ENCODE measurements at places on chromosomes 1 and 21. TPM values are rescaled to one million over a fixed set of nuclear protein-coding genes. Genes with fewer than 3 reads are reported as not detected.

Gene CFAP107
- total RNA-seq, result not detected

Gene OR2L3
- total RNA-seq, result under 0.01 TPM

Gene CLDN17
- not detected for total RNA-seq

Gene LINGO4
- 0.50 TPM for total RNA-seq

Gene C1orf185
- not detected for total RNA-seq

Gene RBBP4
- 61.3 TPM for total RNA-seq

Gene MAP3K7CL
- 3.5 TPM for total RNA-seq

Gene LYPD8
- not detected for total RNA-seq

Gene GLMN
- total RNA-seq, result 3.2 TPM

Gene KCNJ6
- not detected for total RNA-seq

Gene PLCH2
- 0.33 TPM for total RNA-seq

Gene AVPR1B
- not detected for total RNA-seq

Gene BMP8B
- total RNA-seq, result 0.19 TPM

Gene CD1D
- total RNA-seq, result 1.1 TPM

Gene HTR1D
- not detected for total RNA-seq

Gene ANKRD34A
- not detected for total RNA-seq

Gene KRTAP10-11
- total RNA-seq, result not detected

Gene OR14I1
- not detected for total RNA-seq

DNA sequence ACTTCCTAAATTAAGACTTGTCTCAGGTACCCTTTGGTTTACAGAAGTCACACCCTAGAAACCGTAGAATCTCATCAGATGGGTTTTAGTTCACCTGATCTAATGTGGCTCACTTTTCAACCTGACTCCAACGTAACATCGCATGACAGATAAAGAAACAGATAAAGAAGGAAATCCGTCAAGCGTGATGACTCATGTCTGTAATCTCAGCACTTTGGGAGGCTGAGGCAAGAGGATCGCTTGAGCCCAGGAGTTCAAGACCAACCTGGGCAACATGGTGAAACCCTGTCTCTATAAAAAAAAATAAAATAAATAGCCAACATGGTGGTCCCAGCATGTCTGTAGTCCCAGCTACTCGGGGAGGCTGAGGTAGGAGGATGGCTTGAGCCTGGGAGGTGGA lies 97.3 kb downstream of the SPSB1 start:
- no peak for DNase-seq

DNA sequence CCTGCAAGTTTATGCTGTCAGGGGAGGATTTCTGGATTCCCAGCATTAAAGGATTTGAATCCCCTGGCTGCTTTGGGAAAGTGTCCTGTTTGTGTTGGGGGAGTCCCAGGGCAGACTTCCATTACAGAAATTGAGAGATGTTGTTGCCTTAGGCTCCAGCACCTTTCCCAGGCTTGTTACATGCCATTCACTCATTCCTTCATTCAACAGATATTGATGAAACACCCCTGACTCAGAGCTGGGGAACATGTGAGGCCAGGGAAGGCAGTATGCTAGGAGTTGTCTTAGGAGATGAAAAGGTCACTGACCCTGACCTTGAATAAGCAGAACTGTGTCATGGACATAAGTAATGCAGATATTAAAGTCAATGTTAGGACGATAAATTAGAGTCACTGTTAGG lies 161.7 kb downstream of the NTMT2 start:
- no peak for DNase-seq

GRCh38 chr1:42853116-42853884 lies 6.9 kb downstream of the ZNF691 start:
- DNase-seq, result no peak

GRCh38 chr1:218846181-218846580 lies 327.5 kb upstream of the LYPLAL1 start:
- DNase-seq, result no peak

DNA sequence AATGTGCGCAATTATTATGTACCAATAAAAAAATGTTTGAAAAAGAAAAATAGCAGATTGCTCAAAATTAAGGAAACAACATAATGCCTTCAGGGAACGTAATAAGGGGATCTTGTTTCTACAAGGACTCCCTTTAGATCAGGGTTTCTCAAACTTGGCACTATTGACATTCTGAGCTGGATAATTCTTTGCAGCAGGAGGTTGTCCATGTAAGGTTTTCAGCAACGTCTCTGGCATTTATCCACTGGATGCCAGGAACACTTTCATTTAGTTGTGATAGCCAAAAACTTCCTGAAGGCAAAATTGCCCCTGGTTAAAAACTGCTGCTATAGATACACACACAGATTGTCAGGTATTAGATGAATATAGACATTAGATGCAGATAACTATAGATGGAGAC lies 666.7 kb upstream of the ADAMTS5 start:
- no peak for DNase-seq

- no peak for DNase-seq
Measured at GRCh38 chr1:241724741-241725356, 72.8 kb downstream of the WDR64 start.

GRCh38 chr21:42251654-42252324 lies 32.8 kb downstream of the ABCG1 start:
- no peak for DNase-seq

DNA sequence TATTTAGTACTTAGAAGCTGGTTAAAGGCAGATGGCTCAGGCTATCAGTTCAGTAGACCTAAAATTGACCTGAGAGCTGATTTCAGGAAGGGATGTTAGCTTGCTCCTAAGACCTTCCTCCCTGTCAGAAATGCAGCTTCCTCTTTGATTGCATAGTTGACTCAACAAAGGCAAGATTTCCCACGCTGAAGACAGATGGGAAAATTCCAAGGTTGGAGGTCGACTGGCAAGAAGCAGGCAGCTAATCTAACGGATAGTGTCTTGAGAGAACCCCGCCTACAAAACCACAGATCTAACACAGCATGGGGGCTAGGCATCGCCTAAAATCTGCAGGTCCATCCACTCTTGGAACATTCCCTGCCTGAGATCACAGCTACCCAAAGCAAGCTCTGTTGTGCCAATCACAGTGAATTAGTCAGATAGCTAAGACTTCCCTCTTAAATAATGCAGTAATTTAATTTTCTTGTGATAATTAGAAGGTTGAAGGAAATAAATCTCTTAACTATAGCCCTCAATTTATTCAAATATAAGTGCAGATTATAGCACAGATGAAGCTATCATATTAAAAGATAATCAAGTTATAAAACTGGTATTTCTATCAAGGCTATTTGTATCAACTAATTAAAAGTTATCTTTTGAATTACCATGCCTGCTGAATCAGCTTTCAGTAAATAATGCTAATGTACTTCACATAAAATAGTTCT lies 357.8 kb upstream of the SGIP1 start:
- DNase-seq, result no peak

- no peak for DNase-seq
Measured at GRCh38 chr1:168410464-168410863, 129.8 kb downstream of the TBX19 start.

GRCh38 chr1:19639999-19640362 lies 4.1 kb upstream of the NBL1 start:
- DNase-seq, result no peak

GRCh38 chr1:18924221-18924691 lies 21.9 kb upstream of the ALDH4A1 start:
- no peak for DNase-seq

DNA sequence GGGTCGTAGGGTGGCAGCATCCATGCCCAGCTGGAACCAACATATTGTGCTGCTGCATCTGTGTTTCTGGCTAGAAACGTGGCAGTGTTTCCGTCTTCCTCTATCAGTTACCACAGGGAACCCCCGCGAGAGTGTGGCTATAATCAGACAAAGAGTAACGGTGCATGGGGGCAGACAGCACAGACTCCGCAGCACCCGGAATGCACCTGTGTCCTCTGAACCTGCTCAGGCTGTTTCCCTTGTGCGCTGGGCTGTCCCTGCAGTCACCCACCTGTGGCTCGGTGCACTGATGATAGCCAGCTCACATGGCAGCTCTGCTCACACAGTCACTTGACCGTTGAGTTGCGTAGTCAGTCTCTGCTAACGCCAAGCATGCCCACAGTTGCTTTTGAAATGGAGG lies 11.4 kb upstream of the PCBP3 start:
- DNase-seq, result no peak

DNA sequence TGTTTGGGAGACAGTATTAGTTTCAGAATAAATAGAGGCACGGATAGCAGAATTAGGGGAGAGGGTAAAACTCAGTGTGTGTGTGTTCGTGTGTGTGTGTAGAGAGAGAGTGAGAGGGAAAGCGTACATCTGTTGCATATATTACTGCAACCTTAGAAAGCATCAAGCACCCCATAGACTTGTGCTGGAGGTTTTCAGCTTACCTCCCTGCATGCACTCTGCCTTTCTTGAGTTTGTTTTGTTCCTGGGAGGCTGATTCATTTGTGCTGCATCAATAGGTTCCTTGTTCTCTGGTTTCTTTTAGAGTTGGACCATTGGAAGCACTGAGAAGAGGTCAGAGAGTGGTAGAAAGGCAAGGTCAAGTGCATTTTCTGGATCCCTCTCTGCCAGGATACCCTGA lies 104.4 kb upstream of the KCNK1 start:
- DNase-seq, result no peak

GRCh38 chr1:182568647-182569284 lies 20.3 kb downstream of the RNASEL start:
- no peak for DNase-seq

DNA sequence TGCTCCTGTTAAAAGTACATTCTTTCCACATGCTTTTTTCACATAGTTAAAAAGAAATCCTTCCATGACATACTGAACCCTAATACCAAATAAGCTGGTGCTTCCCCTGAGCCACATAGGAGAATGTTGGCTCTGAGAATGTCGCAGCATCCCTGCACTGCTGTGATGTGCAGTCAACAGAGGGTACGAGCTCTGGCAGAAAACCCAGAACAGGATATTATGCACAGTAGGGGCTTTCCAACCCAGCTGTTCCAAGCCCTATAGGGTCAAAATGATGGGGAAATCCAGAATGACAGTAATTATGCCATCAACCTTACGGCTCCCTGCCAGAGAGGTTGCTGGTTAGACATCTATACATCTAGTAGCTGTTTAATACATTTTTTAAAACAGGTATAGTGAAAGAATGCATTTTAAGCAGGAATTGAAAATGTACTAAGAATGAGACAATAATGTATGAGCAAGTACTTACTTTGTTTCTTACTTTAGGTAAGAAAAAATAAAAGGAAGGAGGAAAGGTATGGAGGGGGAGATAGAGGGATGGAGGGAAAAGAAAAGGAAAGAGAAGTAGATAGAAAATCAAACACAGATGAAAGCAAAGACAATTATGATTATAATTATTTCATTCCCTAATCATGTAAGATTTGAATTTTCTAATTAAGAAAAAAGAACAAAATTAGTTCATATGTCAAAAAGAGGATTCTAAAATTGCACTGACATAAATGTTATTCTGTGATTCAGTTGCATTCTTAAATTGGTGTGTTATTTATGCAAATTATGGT lies 126.0 kb downstream of the NR5A2 start:
- DNase-seq, result no peak

GRCh38 chr1:179872558-179872957 lies 5.0 kb downstream of the TOR1AIP2 start:
- no peak for DNase-seq

GRCh38 chr1:70077066-70077465 lies 128.3 kb downstream of the LRRC40 start:
- DNase-seq, result no peak

DNA sequence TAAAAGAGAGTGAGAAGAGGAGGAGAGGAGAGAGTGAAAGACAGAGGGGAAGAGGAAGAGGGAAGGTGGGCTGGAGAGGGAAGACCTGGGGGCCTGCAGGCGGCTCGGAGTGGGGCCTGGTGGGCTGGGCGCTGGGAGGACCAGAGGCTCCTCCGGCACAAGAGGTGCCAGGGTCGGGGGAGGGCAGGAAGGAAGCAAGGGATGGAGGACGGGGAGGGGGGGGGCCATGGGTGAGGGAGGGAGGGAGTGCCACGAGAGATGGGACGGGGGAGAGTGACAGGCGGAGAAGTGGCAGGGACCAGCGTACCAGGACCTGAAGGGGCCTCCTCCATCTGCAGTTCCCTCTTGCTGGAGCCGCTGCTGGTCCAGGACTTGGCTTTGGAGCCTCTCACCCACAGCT lies 87.7 kb downstream of the CASZ1 start:
- no peak for DNase-seq

- no peak for DNase-seq
Measured at GRCh38 chr1:4468804-4469514, 185.4 kb upstream of the AJAP1 start.

DNA sequence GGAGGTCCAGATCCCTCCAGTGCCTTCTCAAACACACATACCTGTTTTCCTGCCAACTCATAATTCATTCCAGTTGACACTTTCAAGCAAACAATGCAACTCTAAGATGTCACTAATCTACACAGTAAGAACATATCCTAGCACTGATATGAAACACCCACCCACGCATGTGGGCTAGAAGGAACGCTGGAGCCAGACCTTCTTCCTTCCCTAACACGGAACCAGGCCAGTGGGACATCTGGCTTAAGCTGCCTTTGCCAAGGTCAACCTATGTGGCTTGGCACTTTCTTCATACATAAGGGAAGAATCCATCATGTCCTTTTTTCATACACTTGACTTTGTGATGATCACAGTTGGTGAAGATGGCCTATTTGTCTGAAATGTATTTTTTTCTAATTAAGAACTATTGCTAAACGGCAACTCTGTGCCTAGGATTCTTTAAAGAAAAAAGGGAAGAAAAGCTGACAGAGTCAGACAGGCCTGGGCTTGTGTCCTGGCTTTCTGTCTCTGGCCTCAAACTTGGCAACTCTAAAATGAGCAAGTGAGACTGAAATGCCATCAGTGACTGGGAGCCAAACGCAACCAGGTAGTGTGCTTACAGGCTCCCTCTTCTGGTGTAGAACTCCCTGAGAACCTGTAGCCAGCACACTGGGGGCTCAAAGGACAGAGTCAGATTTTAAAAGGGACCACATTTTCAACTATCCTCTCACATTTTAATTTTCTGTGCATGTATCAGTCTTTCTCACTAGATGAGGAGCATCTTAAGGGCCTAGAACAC lies 92.6 kb upstream of the BEND5 start:
- no peak for DNase-seq

DNA sequence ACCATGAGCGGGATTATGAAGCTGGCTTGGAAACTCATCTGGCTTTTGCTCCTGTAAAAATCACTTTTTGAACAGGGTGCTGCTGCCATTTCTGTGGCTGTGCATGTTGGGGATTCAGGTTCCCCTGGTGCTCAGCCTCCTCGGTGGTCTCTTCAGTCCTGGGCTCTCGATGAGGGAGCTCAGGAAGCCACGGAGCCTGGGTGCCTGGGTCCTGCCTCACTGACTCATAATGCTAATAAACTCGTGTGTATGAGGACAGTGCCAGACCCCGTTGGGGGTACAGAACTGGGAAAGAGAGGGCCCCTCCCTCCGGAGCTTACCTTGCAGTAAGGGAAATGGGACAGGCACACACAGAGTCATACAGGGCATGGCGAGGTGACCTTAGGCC lies 5.8 kb downstream of the COQ8A start:
- DNase-seq, result no peak

GRCh38 chr1:53766831-53767405 lies 28.0 kb upstream of the GLIS1 start:
- no peak for DNase-seq

DNA sequence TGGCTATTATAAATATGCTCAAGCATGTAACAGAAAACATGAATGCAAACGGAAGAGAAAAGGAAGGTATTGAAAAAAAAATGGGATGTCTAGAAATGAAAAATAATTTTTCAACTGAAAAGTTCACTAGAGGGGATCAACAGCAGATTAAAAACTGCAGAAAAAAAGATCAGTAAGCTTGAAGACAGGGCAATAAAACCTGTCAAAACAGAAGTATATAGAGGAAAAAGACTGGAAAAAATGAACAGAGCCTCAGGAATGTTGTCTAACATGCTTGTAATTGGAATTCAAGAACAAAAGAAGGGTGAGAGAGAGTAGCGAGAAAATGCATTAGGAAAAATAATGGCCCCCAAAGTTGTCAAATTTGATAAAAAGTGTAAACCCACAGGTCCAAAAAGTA lies 29.6 kb downstream of the CRYAA start:
- DNase-seq, result no peak
